Esophagus squamous epithelium (tissue), 5 donors: ENCODE measurements at places on chromosomes 12 and 14.

- no peak for DNase-seq
These were observed 336.4 kb downstream of the PCNX1 start for GRCh38 chr14:71243697-71244096.

DNA sequence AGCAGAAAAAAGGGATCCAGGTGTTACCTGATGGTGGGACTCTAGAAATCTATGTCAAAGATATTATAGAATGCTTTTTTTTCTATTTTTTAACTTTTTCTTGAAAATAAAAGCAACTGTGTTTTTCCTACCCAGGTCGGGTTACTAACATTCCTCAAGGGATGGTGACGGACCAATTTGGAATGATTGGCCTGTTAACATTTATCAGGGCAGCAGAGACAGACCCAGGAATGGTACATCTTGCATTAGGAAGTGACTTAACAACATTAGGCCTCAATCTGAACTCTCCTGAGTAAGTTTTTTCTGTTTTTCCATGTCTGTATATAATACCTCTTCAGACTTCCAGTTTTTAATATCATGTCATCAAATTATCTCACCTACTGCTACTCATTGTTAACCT lies 27.6 kb upstream of the KCNMB4 start:
- DNase-seq, result no peak

- no peak for DNase-seq
These were observed 53.7 kb downstream of the KCNC2 start for GRCh38 chr12:75155962-75156361.

GRCh38 chr12:104665296-104665695 lies 208.5 kb downstream of the CHST11 start:
- no peak for DNase-seq

DNA sequence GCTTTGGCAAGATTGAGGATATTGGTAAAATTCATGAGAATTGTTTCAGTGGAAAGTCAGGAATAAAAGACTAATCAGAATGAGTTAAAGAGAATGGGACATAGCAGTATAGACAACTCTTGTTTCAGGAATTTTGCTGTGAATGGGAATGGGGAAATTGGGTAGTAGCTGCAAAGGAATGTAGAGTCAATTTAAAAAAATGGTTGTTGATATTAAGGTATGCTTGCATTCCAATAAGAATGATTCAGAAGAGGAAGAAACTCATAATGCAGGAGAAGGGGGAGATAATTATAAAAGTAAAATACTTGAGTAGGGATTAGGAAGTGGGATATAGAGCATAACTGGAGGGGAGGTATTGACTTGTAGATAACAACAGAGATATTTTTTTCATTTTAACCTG lies 40.7 kb downstream of the MNAT1 start:
- no peak for DNase-seq

DNA sequence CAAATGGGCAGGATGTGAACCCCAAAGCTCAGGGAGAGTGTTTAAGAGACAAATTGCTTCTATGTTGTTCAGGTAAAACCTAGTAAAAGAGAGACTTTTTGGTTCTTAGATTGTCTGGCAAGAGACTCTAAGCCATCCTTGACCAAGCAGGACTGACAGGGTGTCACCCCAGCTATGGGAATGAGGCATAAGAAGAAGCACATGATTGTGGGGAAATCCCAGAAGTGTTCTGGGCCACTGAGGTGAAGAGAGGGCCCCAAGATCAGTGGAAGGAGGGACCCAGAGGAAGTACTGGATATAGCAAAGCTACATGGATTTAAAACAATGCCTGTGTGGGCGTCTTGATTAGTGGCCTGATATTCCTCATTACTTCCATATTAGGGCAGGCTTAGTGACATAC lies 99.0 kb downstream of the SAMD4A start:
- no peak for DNase-seq

DNA sequence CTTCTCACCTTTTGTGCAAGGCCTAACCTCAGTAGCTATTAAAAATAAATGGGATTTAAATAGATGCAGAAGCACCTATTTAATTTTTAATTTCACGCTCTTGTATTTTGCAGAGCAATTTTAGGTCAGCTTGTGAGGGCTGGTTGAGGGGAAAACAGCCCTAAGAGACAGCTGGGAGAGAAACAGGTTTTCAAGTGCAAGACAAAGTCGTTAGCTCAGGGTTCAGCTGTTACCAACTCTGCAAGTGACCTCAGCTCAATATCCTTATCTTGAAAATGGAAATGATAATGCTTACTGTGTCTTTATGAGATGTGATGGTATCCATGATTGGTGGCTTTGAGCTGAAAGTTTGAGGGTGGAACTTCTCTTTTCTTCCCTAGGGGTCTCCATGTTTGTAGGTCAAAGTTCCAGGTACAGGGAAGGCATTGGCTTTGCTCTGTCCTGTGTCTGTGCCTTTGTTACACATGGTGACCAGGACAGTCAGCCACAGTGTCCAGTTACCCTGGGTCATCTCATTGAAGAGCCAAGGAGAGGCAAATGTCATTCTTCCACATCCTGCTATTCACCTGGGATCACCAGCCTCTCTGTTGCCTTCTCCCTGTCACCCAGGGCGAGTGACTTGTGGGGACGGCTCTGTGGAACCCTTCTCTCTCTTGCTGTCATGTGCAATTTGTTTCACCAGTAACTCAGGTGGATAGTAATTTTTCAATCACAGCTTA lies 100.3 kb downstream of the SAMD4A start:
- no peak for DNase-seq

DNA sequence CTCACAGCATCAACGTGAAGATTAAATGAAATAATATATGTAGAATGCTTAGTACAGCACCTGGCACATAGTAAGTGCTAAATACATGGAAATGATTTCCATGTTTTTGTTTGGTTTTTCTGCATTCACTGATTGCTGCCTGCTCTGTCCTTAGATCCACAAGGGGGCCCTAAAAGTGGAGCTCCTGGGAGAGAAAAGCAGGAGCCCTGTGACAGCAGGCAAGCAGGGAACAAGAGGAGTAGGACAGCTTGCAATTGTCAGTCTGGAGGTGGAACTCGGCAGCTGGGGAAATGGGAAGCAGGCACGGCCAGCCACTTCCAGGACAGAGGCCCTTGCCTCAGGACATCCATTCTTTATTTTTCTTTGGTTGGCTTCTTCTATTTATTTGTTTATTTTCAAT lies 292.9 kb downstream of the BMP4 start:
- no peak for DNase-seq

DNA sequence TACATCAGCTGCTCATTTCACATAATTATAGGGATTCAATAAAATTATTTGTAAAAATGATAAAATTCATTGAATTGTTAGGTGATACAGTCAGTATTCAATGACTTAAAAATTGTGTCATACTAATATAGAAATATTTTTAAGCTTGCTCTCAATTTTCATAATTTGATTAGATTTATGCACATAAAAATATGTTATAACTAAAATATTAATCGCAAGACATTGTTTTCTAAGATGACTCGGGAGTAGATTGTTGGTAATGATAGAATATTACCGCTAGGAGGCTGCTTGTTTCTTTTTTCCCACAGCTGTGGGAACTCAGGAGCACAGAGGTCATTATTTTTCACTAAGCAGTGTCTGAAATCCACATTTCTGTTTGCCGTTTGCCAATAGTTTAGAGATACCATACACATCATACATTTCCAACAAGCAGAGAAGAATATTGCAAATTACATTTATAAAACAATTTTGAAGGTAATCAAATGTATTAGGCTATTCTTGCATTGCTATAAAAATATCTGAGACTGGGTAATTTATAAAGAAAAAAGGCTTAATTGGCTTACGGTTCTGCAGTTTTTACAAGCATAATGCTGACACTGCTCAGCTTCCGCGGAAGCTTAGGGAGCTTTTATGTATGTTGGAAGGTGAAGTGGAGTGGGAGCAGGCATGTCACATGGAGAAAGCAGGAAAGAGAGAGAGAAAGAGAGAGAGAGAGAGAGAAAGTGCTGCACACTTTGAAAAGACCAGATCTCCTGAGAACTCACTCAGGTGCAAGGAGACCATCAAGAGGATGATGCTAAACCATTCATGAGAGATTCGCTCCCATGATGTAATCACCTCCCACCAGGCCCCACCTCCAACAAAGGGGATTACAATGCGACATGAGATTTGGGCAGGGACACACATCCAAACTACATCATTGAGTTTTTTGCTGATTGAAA lies 9.2 kb downstream of the CD69 start:
- no peak for DNase-seq

GRCh38 chr14:94042433-94043091 lies 16.4 kb downstream of the OTUB2 start:
- no peak for DNase-seq

GRCh38 chr12:81022531-81022930 lies 55.3 kb upstream of the ACSS3 start:
- DNase-seq, result no peak

DNA sequence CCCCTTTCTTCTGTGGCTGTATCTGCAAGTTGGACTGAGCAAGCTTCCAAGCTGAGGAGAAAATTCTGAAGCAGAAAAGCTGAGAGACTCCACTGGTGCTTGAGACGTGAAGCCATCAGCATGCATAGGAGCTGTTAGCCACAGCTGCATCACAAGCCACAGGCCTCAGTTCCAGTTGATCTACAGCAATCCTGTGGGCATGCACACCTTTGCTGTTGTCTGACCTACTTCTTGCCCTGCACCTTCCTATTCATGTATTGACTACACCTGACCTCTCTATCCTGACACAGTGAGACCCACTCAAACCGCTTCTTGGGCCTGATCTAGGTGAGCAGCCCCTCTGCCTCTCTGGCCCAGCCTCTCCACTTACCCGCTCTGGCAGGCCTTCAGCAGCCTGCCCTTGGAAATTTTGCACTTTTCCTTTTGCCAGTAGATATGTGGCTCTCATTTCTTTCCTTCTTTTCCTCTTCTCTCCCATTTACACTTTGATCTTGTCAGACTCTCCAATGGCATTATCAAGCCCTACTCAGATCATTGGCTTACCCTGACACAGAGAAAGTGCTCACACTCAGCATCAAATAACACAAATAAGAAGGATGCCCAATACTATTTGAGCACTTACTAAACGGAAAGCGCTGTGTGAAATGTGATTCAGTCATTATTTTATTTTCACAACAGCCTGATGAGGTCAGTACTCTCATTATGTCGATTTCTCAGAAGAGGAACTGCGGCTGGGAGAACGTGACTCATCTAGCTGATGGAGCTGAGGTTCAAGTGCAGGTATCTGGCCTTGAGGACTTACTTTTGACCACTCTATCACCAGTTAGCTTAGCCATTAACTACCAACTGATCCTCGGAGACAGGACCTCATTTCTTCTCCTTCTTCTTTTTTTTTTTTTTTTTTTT lies 21.9 kb upstream of the PTGR2 start:
- no peak for DNase-seq

DNA sequence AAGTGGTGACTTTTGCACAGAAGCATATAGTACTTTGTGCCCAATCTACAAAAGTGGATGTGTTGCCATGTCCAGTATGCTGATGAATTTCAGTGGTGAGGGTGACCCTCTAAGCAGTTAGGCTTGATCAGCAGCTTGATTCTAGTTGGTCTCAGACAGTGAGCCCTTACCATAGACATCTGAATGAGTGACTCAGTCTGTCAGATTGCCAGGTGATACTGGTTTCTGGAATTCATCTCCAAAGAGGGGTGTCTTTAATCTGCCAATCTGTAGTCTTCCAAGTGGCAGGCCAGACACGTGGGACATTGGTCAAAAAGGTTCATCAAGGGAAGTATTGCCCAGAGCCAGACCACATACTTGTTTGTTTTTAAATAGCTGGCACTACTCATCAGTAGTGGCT lies 187.4 kb upstream of the SLC16A7 start:
- no peak for DNase-seq

GRCh38 chr12:12007001-12007712 lies 63.6 kb upstream of the BCL2L14 start:
- no peak for DNase-seq

- DNase-seq, result no peak
These were observed 47.8 kb downstream of the SLC25A21 start for GRCh38 chr14:37124614-37125013.

GRCh38 chr14:79299162-79299561 lies 912.1 kb downstream of the DIO2 start:
- no peak for DNase-seq

- no peak for DNase-seq
These were observed at the start of gene RNASE9 for GRCh38 chr14:20560961-20561360. Gene RNASE9 (minus strand): TSS chr14:20561047.

- DNase-seq, result no peak
These were observed 8.7 kb upstream of the NIN start for GRCh38 chr14:50839691-50840090.

DNA sequence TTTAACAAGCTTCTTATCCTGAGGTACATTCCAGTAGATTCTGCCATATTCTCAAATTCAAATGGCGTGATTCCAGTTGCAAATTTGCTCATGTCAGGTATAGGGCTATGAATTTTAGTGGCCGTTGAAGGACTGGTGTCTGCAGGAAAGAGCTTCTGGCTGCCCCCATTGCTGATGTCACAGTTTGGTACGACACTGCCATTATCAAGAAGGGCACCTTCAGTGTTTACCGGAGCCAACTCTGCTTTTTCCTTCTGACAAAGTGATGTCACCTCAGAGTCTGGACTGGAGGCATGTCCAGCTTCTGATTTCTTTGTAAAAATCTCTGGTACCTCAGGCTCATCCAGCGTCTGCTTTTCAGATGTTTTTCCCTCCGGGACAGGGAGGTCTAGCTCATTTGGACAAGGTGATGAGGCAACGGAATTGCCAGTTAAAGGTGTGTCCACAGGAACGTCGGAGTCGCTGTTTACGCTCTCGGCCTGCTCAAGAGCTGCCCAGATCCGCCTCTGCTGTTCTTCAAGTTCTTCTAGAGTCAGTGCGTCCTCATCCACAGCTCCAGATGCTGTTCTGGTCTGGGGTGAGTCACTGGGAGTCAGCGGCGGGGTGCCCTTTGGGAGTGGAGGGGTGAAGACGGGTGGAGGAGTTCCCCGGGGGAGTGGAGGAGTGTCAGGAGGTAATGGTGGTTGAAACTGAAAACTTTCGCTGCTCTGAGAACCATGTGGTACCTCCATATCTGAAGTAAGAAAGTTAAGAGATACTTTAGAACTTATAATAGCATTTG lies 27.0 kb downstream of the ZCCHC8 start:
- no peak for DNase-seq

GRCh38 chr14:53218161-53218560 lies 65.0 kb upstream of the DDHD1 start:
- no peak for DNase-seq

DNA sequence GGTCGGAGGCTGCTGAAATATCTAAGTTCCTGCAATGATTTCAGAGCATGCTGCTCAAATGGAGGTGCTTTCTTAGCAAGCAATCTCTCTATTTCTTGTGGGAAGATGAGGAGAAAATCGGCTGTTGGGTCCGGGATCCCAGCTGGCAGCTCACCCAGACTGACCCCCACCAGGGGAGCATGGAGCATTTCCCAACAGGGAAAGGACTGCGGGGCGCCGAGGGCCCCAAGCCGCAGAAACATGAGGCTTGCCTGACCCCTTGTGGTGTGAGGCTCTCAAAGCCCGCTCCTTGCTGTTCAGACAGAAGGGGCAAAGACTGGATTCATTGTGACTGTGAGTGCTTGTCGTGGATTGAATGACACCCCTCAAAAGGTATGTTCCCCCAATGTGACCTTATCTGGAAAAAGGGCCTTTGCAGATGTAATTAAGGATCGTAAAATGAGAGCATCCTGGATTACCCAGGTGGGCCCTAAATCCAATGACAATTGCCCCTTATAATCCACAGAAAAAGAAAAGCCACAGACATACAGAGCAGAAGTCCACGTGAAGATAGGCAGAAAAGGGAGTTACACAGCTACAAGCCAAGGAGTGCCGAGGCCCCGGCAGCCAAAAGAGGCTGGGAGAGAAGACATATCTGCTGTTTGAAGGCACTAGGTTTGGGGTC lies 116.3 kb upstream of the VASH1 start:
- no peak for DNase-seq
